ENCODE measurements at places on chromosomes 7 and 10.

GRCh38 chr7:50614721-50615518, 49.7 kb upstream of the DDC start:
- DNase-seq, result no peak

- DNase-seq, result no peak
Measured at GRCh38 chr10:112967200-112967599, 17.2 kb downstream of the TCF7L2 start.

DNA sequence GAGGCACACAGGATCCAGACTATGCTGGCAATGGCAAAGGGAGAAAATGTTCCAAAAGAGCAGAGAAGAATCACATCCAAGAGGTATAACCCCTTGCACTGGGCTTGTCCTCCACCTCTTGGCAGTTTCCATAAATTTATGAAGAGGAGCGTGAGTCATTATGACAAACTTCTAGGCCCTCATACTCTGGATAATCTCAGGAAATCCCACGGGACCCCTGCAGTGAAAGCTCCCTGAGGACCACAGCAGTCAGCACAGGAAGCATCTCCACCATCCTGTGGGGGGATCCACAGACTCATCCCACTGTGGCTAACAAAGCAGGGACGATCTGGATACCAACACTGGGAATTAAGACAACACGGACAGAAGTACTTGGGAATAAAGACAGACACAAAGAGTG, 30.3 kb upstream of the GPAM start:
- no peak for DNase-seq

- DNase-seq, result peak; percentile 72
Measured at GRCh38 chr10:84540617-84541288, 212.4 kb downstream of the CCSER2 start.

DNA sequence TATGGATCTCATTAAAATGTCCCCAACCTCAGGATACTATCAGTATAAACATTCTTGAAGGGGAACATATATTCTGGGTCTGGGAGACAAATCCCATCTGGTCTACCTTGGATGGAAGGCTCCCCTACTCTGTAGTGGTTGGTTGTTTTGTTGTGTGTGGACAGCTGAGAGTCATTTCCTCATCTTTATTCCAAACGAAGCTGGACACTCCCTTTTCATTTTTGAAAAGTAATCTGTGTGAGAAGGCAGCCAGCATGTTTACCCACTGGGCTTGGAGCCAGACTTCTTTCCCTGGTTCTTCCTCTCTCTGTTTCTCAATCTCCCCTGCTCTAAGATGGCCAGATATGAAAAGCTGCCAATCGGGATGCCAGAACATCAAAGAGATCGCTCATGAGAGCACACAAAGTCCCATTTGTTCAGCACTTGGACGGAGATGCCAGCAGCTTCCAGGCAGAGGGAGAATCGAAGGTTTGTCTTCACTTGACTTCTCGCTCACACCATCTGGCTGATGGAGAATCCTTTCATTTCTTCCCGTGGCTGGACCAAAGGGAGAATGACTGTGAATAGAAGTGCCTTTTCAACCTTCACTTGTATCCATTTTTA, 108.1 kb upstream of the AGR3 start:
- DNase-seq, result no peak

- no peak for DNase-seq
Measured at GRCh38 chr7:90520484-90520883, 51.0 kb downstream of the PTTG1IP2 start.

GRCh38 chr7:93202594-93203250, 23.5 kb downstream of the HEPACAM2 start:
- no peak for DNase-seq

GRCh38 chr10:74587109-74587854, 239.1 kb upstream of the KAT6B start:
- DNase-seq, result no peak

DNA sequence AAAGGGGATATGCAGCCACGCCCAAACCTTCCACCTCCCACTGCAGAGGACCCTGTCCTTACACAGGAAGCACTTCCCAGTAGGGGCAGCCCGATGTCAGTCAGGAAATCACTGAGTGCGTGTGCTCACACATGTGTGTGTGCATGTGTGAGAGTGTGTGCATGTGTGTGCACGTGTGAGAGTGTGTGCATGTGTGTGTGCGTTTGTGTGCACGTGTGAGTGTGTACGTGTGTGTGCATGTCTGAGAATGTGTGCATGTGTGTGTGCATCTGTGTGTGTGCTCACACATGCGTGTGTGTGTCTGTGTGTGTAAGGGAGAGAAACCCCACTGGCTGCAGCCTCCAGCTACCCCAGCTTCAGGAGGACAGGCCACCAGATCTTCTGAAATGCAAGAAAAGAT, 229.3 kb downstream of the KCNMA1 start:
- no peak for DNase-seq

GRCh38 chr10:22309180-22310000, 6.8 kb upstream of the COMMD3 start:
- DNase-seq, result no peak

DNA sequence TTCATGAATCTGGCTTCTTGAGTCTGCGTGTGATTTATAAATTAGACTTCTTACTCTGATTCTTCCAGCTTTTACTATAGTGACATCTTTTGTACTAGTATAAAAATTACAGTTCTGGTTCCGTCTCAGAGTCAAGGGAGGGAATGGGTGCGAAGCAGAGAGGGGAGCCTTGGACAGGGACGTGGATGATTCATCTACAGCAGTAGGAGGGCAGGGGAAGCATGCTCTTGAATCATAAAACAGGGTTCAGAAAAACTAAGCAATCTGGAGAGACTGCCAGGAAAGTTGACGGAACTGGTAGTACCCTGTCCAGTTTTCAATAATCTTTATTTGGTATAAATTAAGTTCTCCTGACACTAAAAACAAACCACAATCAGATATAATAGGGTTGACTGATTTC, 58.1 kb downstream of the ITGA8 start:
- no peak for DNase-seq

DNA sequence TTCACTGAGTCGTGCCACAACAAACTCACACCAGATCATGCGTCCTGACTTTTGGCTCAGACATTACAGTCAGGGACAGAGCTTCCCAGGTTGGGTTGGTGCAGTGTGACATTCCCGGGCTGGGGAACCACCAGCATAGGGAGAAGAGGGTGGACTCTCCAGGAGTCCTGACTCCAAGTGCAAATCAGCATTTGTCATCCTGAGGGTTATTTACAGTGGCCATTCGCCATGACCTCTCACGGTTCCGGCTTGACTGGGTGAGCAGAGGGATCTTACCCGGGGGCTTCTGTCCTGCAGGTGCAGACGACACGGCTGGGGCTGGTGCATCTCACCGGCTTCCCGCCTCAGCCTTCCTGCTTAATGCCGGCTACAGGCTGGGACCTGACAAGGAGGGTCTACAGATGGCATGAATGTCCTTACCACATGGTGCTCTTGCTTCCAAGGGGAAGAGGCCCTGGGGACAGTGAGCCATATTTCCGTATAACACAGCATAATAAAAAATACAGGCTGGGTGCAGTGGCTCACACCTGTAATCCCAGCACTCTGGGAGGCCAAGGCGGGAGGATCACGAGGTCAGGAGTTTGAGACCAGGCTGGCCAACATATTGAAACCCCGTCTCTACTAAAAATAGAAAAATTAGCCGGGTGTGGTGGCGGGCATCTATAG, 12.5 kb upstream of the INTS1 start:
- DNase-seq, result no peak

DNA sequence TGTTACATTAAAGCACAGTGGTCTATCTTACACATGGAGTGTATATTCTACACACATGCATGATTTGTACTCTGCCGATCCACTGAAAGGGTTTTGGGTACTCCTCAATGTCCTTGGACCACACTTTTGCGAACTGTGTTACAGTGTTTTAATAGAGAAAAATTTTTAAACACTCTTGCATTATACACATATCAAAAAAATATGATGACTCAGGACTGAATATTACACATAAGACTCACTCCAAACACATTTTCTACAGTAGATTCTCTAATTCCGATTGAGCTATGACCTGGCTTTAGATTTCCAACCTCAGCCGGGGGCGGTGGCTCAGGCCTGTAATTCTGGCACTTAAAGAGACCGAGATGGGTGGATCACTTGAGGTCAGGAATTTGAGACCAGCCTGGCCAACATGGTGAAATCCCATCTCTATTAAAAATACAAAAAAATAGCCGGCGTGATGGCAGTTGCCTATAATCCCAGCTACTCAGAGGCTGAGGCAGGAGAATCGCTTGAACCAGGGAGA, 222.4 kb downstream of the CACNA2D1 start:
- no peak for DNase-seq

- no peak for DNase-seq
Measured at GRCh38 chr10:32961343-32961894, 3.4 kb upstream of the ITGB1 start.

- DNase-seq, result no peak
Measured at GRCh38 chr10:34890939-34891338, 75.8 kb upstream of the PARD3 start.

GRCh38 chr10:23826421-23826820, 382.5 kb upstream of the KIAA1217 start:
- DNase-seq, result peak; percentile 55

- DNase-seq, result no peak
Measured at GRCh38 chr7:22025983-22026382, 80.3 kb upstream of the CDCA7L start.

DNA sequence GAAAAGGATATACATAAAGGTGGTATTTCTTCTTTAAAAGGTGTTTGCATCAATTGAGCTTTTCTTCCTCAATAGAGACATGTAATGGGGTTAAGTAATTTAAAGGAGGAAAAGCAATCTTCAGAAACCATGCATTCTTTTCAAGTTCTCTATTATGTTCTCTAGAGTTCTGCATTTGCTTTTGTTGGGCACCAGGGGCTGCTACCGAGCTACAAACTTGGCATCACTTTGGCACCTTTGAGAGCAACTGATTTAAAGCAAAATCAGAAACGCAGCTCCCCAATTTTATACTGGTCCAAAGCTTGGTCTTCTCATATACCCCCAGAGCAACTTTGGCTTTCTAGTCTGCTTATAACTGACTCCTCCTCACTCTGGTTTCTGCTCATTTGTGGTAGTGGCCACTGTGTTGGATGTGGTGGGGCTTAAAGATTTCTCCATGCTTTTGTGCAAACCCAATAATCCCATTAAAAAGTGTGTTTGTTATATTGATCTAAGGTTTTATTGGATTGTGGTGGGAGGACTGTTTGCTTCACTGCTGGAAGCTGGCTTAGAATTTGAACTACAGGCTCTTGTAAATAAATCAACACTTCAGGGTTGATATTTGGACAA, 712.1 kb downstream of the PHTF2 start:
- peak; percentile 13 for DNase-seq

DNA sequence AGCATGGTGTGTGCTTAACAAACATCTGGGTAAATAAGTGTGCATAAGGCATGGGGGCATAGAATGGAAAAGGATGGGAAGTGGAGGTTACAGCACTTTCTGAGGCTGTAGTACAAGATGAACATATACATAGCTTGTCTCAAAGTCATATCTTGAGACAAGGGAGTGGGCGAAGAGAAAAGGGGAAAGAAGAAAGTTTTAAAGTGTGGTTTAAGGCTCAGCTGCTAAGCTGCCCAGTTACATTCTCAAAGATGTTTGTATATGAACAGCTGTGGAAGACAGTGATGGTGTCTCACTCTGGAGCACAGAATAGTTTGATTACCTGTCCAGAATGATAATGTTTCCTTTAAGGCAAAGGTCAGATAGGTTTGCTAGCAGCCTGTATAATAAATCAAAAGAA, 61.9 kb upstream of the LANCL2 start:
- DNase-seq, result no peak

DNA sequence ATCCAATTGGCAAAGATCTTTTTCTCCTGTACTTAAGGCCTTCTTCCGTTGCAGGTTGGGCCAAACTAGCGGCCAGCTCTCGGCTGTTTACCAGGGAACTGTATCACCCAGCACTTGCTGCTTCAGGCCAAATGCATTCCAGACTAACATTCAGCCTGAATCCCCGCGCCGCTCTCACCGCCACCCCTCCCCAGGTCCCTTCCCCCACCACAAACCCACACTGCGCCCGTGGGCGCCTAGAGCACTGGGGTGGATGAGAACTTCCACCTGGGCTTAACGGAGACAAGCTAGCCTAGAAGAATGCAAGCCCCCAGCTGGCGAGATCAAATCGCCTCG, 676 bp downstream of the TCAF1 start:
- peak; percentile 30 for DNase-seq

- DNase-seq, result no peak
Measured at GRCh38 chr7:84792231-84792893, 394.5 kb downstream of the SEMA3D start.

DNA sequence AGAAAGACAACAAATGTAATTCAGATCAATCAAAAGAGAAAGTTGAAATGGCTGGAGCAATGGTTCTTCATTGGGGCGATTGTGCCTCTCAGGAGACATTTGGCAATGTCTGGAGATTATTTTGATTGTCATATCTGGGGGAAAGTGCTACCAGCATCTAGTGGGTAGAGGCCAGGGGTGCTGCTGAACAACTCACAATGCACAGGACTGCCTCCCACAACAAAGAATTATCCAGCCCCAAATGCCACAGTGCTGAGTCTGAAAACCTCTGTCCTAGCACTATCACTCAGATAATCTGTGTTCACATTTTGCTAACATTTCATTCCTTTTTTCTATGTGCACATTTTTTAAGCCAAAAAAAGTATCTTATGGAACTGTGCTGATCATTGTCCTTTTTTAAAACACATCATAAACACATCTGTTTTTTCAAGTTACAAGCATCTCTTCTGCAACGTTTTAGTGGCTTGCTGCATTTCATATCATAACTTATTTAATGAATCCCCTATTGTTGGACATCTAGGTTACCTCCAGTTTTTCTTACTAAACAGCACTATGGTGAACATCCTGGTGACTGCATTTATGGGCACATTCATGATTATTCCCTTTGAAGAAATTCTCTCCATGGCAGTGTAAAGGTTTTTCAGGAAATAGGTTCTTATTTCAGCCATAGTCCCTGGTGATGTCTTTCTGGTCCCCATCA, 114.2 kb downstream of the C10orf105 start:
- DNase-seq, result no peak

- DNase-seq, result no peak
Measured at GRCh38 chr7:11434366-11434765, 397.6 kb downstream of the THSD7A start.

- DNase-seq, result no peak
Measured at GRCh38 chr10:13950543-13950939, 363.8 kb downstream of the PRPF18 start.

GRCh38 chr7:117247809-117248208, 75.0 kb downstream of the WNT2 start:
- DNase-seq, result no peak

- DNase-seq, result peak; percentile 36
Measured at GRCh38 chr10:1368842-1369171, 312.6 kb downstream of the WDR37 start.

GRCh38 chr7:106864298-106865081, 592 bp upstream of the PIK3CG start:
- no peak for DNase-seq

- no peak for DNase-seq
Measured at GRCh38 chr7:4184653-4185052, 497.4 kb upstream of the FOXK1 start.

All from progenitor cell of endocrine pancreas (in vitro differentiated cells).